Astrocyte (in vitro differentiated cells and primary cell): ENCODE measurements at places on chromosomes 12 and 14.

- DNase-seq: no peak
Observed at GRCh38 chr12:46794593-46795190, 31.1 kb downstream of the SLC38A4 start.

DNA sequence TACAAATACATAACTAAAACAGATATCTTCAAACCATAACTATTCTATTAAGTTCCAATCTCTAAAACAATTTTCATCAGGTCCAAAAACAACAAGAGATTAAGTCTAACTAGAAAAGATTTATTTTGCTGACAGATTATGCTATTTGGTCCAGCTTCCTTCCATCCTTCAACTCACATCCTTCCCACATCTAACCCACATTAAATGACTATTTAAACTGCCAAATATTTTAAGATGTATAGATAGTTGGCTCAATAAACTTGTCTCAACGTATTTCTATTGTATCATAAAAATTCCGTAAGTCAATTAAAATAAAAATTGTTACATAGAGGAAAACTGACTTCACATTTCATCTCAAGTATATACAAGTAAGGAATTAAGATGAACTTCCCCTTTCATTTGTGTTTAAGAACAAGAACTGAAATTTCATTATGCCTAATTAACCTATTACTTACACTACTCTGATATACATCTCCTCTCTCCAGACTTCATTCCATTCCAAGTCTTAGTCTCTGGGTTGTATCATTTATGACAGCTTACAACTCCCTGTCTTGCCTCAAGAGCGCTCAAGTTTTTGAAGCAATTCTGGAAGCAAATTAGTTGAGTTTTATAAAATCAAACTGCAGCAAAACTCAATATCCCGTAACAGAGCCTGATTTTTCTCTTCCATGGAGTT, 25.4 kb downstream of the PAWR start:
- no peak for DNase-seq

DNA sequence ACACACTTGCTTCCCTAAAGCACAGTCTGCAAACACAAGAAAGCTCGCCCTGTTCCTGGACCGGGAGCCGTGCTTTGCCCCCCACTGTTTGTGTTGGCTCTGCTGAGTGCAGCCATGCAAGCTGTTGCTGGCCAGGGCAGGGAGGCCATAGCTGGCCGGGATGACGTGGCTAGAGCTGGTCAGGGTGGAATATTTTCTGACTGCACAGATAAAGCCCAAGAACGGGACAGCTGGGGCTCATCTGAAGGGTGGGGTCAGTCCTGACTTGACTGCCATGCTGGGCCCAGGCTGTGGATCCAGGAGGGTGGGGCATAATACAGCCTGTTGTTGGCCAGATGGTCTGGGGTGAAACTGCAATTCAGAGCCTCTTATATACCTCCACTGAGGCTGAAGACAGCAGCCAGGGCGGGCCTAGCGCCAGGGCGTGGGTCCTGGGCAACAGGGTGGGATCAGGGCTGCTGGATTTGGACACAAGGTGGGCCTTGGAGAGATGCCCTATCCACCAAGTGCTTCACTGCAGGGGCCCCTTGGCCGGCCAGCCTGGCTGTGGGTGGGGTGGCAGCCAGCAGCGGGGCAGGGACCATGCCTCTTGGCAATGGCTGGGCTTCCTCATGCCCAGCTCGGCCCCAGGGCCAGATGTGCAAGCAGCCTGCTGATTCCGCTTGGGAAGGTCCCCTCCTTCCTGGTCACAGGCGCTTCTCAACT, 14.8 kb downstream of the KMT5A start:
- peak; percentile 72 for DNase-seq

DNA sequence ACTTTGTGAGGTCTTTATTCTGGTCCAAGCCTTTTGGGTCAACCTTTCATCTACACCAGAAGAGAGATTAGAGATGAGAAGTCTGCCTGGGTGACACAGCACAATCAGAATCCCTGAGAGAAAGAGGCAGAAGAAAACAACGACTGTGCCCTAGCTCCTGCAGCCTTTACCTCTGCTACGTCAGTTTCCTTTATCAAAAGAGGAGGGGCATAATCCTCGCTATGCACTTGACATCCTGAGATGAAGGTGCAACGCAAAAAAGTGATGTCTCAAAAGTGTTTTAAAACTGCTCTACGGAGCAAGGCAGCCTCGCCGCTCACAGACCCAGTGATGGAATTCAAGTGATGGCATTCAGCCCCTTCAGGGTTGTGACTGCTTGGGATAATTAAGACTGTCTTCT, 21.7 kb downstream of the ZDHHC22 start:
- DNase-seq: no peak

GRCh38 chr14:102821252-102821651, 44.0 kb downstream of the TRAF3 start:
- no peak for DNase-seq

- no peak for DNase-seq
Observed at GRCh38 chr12:46839232-46839631, 13.4 kb upstream of the SLC38A4 start.

GRCh38 chr14:23661542-23661941, 25.4 kb downstream of the DHRS2 start:
- no peak for DNase-seq

DNA sequence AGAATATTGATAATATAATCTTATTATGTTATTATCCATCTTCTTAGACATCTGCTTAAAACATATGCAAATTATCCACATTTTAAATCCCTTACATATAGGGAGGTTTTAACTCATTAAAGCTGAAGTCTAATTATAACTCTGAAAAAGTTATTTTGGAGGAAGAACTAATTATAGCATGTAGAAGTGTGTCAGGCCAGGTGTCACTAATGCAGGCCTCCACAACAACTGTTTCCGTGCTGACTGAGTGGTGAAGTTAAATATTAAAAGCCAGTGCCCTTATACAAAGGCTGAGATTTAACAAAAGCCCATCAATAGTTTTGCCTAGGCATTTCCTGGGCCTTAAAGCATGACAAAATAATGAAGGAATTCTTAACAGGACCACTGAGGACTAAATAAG, 157.4 kb downstream of the LRRK2 start:
- DNase-seq: no peak

- no peak for DNase-seq
Observed at GRCh38 chr14:24335461-24336171, 745 bp upstream of the ADCY4 start.

DNA sequence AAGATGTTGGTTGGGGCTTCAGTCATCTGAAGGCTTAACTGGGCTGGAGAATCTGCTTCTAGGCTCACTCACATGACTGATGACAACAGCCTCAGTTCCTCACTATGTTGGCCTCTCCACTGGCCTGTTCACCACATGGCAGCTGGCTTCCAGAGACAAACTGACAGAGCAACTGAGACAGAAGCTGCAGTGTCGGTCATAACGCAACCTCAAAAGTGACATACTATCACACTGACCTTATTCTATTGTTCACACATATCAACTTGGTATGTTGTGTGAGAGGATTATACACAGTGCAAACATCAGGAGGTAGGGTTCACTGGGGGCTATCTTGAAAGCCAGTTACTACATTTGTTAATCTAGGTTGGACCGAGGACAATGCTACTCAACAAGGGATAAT, 92.9 kb downstream of the PAWR start:
- DNase-seq: no peak

GRCh38 chr14:77980475-77981321, 180.8 kb downstream of the ADCK1 start:
- no peak for DNase-seq

GRCh38 chr12:127712561-127712960, 554.4 kb upstream of the TMEM132C start:
- DNase-seq: no peak

GRCh38 chr14:64821651-64822050, 58.1 kb downstream of the SPTB start:
- no peak for DNase-seq

DNA sequence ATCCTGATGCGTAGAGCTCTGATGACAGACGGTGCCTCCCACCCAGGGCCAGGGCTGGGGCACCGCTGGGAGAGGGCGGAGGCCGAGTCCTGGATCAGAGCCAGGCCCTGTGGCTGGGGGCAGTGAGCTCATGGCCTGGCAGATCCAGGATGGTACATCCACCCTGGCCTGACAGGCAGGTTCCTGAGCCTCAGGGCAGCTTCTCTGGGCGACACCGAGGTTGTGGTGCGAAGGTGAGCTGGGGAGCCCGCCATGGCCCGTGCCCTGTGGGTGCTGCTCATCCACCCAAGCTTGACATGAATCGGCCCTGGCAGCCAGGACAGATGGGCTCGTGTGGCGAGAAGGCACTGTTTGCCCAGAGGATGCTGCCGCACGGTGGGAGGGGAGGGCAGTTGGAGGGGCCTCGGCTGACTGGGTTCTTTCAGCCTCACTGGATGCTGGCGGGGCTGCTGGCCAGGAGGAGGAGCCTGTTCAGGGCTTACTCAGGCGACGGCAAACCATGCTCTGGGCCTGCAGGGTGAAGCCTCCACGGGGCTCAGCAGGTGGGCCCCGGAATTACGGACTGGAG, 16.6 kb downstream of the LRTM2 start:
- no peak for DNase-seq

DNA sequence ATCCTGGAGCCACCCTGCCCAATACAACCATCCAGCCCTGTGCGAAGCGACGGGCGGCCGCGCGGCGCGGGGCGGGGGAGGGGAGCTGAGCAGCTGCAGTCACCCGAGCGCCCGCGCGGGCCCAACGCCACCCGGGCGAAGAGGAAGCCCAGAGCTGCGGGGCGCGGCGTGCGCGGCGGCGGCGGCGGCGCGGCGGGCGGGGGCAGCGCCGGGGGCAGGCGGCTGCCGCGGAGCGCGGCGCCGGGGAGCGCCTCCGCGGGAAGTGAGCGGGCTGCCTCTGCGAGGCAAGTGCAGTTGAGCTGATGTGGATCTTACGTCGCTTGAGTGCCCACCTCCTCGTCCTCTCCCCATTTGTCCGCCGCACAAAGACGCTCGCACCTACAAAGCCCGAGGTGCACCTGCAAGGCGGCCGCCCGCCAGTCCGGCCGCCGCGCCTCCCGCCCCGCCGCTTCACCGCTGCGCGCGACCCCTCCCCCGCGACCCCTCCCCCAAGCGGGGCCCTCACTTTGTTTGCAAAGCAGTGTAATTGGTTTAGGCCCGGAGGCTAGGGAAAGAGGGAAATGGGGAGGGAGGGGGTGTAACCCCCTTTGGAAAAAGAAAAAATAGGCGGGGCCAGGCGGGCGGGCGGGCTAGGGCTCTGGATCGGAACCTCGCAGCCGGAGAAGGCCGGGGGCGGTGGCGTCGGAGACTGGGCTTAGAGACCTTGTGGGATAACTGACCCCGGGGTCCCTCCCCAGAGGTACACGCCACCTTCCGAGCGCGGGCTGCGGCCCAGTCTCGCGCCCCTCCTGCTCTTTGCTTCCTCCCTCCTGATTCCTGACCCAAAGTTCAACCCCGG, at the start of the genes FOXA1 and TTC6:
Gene FOXA1, minus strand, starts transcription at position 279 of the 838 bp plus-strand sequence. Its CDS starts 277 bp downstream, at position 2.
Gene TTC6, plus strand, starts transcription at position 659 of the 838 bp plus-strand sequence. CDS start 26,436 bp downstream, outside the sequence.
- DNase-seq: no peak

DNA sequence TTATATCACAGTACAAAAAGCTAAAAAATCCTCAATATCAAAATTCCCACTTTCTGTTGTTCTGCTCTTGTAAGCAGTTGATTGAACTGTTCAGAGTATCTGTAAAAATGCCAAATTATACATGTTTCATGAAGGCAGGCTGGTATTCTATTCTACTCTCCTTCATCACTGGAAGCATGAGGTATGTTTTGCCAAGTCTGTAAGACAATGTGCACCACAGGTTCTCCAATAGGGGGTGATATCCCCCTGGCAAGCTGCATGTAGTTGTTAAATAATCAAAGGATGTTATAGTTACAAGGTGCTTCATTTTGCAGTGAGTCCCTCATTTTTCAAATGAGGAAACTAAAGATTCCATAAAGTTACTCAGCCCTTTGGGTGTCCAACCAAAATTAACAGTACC, 15.1 kb upstream of the NEK9 start:
- DNase-seq: peak; percentile 26

GRCh38 chr14:21894003-21894897, 220.6 kb upstream of the OR4E1 start:
- DNase-seq: no peak

GRCh38 chr14:68924186-68925158, 54.6 kb downstream of the ACTN1 start:
- DNase-seq: no peak

DNA sequence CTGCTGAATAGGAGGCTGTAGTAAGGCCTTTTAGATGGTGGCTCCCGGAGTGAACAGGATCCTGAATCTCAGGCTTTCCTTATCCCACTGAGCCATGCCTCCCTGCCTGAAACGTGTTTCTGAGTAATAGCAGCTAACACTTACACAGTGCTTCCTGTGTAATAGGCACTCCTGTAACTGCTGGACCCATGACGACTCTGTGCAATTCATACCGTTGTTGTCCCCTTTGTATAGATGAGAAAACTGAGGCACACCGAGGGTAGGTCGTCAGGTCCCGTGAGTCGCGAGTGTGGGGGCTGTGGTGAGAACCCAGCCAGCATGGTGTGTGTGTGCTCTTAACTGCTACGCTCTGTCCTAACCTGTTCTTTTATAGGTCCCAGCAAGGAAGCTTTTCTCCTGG, 193.6 kb downstream of the CACNA1C start:
- no peak for DNase-seq

DNA sequence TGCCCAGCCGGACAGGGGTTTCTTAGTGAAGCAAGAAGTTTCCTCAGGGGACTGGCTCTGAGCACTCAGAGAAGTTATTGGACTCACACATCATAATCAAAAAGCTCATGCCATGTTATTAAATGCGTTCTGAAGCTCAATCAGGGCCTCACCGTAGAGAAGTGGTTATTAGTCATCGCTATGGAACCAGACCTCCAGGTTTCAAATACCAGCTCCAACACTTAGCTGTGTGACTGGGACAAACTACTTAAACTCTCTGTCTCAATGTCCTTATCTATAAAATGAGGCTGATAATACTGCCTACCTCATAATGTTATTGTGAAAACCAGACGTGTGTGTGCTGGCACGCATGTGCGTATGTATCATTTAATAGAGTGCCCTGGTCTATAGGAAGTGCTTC, 7.3 kb downstream of the STAT6 start:
- DNase-seq: peak; percentile 43

DNA sequence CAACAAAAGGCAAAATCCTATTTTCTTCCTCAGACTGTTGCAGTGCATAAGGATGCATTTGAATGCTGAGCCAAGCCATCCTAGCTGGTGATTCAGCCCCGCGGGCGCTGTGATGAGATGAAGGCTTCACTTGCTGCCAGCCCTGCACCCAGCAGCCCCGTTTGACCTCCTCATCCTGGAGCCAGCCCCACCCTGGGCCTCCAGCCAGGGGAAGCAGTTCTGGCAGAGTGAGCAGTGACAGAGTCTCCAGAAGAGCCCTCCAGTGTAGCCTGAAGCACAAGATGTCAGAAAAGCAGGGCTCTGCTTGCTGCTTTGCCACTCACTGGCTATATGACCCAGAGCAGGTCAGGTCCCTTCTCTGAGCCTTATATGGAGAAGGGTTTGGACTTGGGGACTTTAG, 96.2 kb upstream of the HSPB8 start:
- DNase-seq: no peak

DNA sequence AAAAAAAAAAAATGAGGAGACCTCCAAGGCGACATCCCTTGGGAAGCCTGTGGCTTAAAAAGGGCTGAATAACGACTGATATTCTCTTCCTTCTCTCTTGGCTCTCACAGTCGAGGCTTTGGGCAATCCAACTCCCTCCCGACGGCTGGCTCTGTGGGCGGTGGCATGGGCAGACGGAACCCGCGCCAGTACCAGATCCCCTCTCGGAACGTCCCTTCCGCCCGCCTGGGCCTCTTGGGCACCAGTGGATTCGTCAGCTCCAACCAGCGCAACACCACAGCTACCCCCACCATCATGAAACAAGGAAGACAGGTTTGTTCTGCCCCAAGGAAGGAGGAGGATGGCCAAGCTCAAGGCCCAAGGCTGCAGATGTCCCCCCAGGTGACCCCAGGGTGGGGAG, 127.8 kb downstream of the GCH1 start:
- no peak for DNase-seq

GRCh38 chr14:74213907-74214803, 25.1 kb upstream of the VSX2 start:
- no peak for DNase-seq
